Common myeloid progenitor, CD34-positive (primary cell): ENCODE measurements at places on chromosomes 3 and 15.
A peak's percentile ranks its signal among the peaks of the same experiment; 100 is the strongest.

- no peak for DNase-seq
These were observed 24.6 kb upstream of the LRRFIP2 start for GRCh38 chr3:37198996-37199395.

GRCh38 chr15:100448481-100448880 lies 80.3 kb downstream of the CERS3 start:
- no peak for DNase-seq

DNA sequence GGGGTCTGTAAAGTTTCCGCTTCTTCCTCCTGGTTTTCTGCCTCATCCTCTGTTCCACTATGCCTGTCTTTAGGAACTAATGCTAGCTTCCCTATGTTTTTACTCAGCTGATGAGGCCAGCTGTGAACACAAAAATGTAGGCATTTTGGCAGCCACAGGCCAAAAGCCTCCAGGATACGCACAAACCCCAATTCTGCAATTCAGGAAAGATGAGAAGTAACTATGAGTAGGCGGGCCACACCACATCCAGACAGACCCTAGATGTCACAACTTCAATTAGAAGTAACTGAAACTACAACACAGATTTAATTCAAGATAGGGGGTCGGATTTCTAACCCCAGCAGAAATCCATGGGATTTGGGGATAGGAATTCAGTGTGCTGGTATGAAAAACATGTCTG lies 11.9 kb downstream of the CA12 start:
- DNase-seq: no peak

- DNase-seq: no peak
These were observed 12.9 kb downstream of the SUMF1 start for GRCh38 chr3:4454142-4454541.

DNA sequence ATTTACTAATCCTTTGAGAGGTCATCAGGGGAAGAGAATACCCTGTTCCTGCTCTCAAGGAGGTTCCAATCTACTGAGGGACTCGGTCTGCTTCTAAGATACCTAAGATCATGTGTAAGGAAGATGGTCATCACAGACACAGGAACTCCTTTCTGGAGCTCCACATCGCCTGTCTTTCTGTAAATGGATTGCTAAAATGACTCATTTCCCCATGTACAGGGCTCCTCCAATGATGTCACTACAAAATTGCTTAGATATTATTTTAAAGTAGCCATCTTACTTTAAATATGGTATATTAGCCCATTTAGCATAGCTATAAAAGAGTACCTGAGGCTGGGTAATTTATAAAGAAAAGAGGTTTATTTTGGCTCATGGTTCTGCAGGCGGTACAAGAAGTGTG lies 206.1 kb upstream of the PROK2 start:
- no peak for DNase-seq

DNA sequence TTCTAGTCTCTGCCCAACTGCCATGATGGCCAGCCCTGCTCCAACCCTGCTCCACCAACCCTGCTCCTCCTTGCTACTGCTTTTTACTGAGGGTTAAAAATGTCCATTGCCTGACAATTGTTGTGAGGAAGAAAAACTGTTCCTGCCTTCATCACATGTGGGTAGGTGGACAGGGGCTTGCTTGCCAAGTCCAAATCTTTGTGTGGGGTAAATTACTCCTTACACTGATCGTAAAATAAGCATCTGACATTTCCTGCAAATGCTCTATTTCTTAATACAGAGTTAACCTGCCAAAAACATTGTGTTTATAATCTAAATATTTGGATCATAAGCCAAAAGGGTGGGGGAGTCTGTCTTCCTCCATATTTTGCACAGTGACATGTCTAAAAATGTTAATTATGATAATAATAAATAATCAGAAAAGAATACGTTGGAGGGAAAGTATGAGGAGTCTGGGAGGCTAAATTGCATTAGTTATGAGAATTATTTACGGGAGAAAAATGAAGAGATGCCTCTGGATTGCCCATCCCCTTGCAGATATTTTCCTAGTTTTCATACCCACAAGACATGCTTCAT lies 242.5 kb upstream of the TBL1XR1 start:
- DNase-seq: no peak

- no peak for DNase-seq
These were observed 336.2 kb upstream of the TPM1 start for GRCh38 chr15:62706317-62706716.

GRCh38 chr3:132659000-132659364 lies 627 bp downstream of the ACAD11 start:
- DNase-seq: no peak

DNA sequence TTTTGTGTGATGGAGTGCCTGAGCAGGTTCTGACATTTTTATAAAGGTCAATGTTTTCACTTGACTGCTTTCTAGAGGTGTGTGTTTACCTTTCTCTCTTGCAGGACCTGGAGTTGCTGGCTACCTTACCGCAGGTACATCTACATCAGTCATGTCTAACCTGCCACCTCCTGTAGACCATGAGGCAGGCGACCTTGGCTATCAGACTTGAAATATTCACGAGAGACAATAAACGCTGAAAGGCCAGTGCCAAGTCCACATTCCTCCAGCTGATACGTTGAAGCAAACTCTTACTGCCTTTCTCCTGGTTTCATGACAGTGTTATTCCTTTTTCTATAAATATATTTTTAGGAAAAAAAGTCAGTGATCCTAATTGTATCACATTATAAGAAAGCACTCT lies 59.0 kb upstream of the ACKR4 start:
- DNase-seq: no peak

DNA sequence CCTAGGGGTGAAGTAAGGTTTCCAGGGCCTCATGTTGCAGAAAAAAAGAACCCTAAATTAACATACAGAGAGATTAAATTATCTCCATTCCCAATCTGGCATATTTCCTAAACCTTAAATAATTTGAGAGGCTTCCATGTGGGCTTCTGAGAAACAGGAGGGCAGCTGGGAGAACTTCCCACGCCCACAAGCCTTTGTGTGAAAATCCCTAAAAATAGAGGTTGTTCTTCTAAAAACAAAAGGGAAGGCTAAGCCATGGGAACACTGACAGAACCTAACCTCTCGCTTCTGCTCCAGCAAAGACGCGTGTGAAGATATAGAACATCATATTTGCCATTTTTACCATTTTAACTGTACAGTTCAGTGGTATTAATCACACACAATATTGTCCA lies 812 bp upstream of the SLC12A8 start:
- no peak for DNase-seq

DNA sequence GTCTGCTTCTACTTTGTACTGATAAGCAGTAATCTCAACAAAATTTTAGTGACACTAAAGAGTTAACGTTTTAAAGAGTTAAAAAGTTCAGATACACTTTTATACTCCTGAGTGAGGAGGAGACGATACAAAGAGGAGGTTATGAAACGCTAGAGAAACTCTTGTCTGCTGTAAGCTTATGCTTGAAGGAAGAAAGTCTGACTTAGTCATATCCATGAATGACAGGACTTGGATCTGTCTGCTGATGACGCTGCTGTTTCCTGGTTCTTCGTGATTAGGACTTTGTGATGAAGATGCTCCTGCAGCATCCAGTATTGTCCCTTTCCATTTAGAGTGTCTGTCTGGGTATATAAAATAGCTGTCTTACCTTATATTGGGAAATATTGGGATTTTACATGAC lies 15.8 kb downstream of the TCF12 start:
- DNase-seq: no peak

DNA sequence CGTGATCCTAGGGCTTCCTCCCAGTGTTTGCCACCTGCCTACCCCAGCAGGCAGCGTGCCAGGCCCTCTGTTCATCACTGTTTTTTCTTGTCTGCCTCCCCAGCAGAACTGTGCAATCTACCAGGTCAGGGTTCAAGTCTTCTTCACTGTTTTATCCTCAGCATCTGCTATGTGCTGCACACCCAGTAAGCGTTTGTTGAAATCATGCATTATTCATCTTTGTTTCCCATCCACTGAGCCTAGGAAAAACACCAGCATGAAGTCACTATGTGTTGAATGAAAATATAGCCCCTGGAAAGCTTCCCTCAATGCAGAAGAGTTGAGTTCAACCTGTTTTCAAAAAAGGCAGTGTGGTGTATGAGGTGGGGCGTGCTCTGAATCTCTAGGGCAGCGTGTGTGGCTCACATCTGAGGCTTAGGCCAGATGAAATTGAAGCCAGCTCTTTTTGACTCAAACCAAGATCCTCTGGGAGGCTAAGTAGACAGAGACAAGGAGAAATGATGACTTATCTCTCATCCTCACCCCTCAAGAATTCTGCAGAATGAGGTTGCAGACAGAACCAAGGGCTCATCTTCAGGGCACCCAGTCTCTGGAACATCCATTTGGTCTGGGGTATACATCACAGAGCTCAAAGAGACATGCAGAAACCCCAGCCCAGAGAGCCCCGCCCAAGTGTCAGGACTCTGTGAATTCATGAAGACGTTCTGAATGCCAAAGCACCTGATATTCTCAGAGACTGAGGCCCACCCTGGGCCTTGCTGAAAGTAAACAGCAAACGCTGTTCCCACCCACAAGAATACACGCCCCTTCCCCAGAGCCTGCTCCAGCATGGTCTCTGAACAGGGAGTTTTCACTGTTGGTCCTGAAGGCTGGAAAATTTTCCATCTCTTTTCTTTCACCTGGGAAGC lies 5.7 kb upstream of the CAV3 start:
- DNase-seq: no peak

DNA sequence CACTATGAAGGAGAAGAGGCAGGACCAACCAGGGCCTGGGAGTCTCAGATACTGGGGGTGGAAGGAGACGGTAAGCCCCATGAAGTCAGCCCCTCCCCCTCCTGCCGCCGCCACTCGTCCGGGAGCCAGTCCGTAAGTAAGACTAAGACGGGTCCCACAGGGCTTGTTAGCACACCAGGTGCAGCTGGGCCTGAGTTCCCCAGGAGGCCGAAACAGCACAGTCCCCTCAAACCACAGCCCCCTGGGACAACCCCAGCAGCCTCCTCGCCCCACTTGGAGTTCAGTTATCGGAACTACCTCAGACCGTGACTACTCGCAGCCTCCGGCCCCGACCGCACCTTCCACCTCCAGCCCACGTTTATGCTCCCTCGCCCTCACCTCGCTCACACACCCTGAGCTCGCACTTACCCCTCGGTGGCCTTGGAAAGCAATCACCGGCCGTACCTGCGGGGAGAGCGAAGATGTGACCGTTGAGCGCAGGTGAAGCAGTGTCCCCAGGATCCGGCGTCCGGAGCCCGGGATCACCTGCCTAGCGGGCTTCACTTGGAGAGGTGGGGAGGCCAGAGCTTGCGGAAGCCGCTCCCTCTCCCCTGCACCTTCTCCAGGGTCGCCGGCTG lies 557 bp downstream of the ELL3 start:
- peak; percentile 51 for DNase-seq

DNA sequence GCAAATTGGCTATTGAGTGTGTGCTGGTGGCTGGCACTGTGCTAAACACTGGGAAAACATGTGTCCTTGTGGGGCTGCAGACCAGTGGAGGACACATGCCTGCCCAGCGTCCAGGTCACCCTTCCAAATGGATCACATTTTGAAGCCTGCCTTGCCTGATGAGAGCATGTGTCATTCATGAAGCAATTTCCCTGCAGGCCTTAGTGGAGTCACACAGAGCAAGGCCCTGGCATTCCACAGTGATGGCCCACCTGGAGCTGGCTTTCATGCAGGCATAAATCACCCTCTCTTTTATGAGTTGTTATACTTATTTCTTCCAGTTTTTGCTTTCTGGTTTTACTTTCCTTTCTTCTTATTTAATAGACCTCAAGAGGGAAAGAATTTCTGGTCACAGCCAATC lies 219.5 kb downstream of the EPHB1 start:
- no peak for DNase-seq

DNA sequence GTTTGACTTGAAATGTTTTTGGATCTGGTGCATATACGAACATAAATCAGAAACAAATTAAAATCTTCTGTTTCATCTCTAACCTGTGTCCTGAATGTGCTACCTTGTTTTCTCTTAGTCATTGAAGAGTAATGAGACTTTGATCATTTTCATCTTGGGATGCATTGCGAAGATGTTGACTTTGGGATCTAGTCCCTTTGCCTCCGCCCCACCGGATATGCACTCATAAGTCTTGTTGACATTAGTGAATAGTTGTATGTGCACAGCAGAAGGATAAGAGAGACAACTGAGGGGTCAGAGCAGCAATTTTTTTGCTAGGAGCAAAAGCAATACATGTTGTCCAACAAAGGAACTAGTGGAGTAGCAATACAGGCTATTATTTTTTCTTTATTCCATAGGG lies 35.9 kb upstream of the SPRED1 start:
- no peak for DNase-seq

GRCh38 chr3:64039981-64040733 lies 16.9 kb upstream of the PSMD6 start:
- DNase-seq: no peak

GRCh38 chr3:15367059-15367458 lies 34.7 kb upstream of the SH3BP5 start:
- DNase-seq: no peak

GRCh38 chr3:39011191-39011736 lies 40.5 kb downstream of the SCN11A start:
- peak; percentile 50 for DNase-seq

GRCh38 chr3:122283796-122284445 lies 41.1 kb upstream of the CSTA start:
- DNase-seq: no peak

GRCh38 chr3:157741607-157742006 lies 238.4 kb upstream of the VEPH1 start:
- no peak for DNase-seq

DNA sequence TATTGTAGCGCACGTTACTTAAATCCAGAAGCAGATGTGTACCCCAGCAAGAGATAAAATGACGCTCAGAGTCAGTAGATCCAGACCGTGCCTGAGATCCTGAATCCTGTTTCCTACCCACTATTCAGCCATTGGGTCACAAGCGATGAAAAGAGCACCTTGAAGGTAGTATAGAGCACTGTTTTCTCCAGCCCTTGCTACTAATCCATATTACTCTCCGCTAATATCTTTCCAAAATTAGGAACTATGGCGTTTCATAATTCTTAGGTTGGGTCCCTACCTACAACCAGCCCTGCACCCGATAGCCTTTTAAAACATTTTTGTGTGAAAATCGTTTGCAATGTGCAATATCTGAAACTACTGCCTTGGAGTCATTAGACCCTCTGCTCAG lies 596 bp downstream of the BTD start:
- DNase-seq: no peak

- no peak for DNase-seq
These were observed 5.4 kb downstream of the DNAH1 start for GRCh38 chr3:52321481-52321880.

GRCh38 chr15:88623061-88623460 lies 1.9 kb downstream of the AEN start:
- no peak for DNase-seq

DNA sequence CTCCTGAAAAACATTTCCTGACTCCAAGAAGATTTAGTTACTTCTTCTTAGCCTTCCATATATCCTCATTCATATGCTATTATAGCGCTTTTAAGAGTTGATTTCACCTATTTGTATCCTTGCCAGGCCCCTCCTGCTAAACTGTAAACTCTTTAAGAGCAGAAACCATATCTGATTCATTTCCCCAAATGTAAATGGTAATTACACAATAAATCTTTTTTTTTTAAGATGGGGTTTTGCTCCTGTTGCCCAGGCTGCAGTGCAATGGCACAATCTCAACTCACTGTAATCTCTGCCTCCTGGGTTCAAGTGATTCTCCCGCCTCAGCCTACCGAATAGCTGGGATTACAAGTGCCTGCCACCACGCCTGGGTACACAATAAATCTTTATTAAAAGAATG lies 4.5 kb downstream of the DLEC1 start:
- no peak for DNase-seq
